HCT116 (cell line): ENCODE measurements at places on chromosomes 5 and 9. TPM values are rescaled to one million over a fixed set of nuclear protein-coding genes. Genes with fewer than 3 reads are reported as not detected.

The PTGES2 gene
- 148 TPM for total RNA-seq

DNA sequence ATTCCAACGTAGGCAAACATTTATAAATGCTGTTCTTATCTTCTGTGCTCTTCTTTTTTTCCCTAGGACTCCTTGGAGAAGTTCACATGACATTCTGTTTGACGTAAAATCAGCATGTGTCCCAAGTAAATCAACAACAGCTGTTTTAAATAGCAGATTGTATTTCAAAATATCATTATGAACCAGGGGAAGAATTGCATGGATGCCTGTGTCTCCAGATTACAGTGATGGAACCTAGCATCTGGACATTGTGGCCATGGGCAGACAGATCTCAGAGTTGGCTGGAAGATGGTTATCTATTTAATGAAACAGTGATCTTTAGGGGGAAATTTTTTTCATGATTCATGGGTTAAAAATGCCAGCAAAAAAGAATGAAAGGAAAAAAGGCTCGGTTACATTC lies 222.0 kb downstream of the MAN2A1 start:
- no peak overlapping the region for H3K27ac ChIP-seq
- DNase-seq = no peak
- no peak overlapping the region for H3K4me3 ChIP-seq

- DNase-seq = no peak
- no peaks in the 10 kb centered on the region for H3K27me3 ChIP-seq
- no peaks in the 10 kb centered on the region for H3K4me1 ChIP-seq
Measured at GRCh38 chr5:10339058-10339811, 14.3 kb upstream of the MARCHF6 start.

DNA sequence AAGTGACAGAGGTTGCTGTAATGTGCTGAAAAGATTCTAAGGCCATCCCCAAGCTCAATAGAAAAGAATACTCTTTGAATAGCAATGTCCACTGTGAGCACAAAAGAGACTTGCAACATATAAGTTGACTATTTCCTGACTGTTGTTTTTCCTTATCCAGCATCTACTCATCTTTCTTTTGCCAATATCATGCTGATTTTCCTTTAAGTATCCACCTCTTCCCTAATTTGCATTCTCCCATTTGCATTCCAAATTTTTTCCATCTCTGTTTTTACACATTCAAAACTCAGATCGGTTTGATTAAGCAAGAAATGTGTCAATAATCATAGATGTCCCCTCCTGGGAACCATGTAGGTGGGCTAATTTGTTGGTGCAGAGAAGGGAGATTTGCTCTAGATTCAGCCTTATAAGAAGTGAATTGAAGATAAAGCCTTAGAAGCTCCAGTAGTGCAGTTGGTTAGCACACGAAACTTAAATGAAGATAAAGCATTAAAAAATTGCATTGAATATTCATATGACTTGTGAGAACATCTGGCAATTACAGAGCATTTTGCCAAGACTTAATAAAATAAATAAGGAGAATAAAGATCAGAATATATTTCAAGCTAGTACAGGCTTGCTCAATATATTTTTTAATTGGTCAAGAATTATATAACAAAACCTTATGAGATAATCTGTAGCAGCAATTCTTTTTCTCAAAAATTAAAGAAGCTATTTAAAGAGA lies 267.6 kb downstream of the TMEM167A start:
- no peaks in the 10 kb centered on the region for H3K4me1 ChIP-seq
- no peak overlapping the region for H3K4me3 ChIP-seq
- H3K27me3 ChIP-seq = no peaks in the 10 kb centered on the region
- H3K27ac ChIP-seq = no peak overlapping the region
- no peak for DNase-seq
- no peaks in the 10 kb centered on the region for H3K36me3 ChIP-seq

DNA sequence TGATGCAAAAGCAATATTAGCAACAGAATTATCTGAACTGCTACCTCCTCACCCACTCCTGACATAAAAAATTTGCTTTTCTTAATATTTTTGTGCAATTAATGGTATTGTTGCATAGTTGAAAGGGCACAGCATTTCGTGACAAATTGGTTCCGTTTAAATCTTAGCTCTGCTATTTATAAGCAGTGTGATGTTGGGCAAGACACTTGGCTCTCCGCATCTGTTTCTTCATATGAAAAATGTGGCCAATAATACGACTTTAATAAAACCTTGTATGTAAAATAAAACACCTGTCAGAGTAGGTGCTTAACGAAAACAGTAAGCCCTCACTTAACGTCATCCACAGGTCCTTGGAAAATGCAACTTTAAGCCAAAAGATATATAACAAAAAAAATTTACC lies 4.2 kb downstream of the TMEM167A start:
- DNase-seq = no peak
- H3K4me1 ChIP-seq = peaks cover 9% of the 10 kb centered on the region
- no peak overlapping the region for H3K4me3 ChIP-seq

- H3K4me1 ChIP-seq = peaks cover 4% of the 10 kb centered on the region; the same call in 1 of the 2 replicates
- H3K27me3 ChIP-seq = no peaks in the 10 kb centered on the region
- no peak overlapping the region for H3K4me3 ChIP-seq
- H3K27ac ChIP-seq = no peak overlapping the region
- DNase-seq = no peak
Measured at GRCh38 chr5:171841984-171842776, 56.6 kb downstream of the SMIM23 start.

The PCDHB15 gene
- 0.07 TPM for total RNA-seq

The C5orf52 gene
- total RNA-seq = not detected

DNA sequence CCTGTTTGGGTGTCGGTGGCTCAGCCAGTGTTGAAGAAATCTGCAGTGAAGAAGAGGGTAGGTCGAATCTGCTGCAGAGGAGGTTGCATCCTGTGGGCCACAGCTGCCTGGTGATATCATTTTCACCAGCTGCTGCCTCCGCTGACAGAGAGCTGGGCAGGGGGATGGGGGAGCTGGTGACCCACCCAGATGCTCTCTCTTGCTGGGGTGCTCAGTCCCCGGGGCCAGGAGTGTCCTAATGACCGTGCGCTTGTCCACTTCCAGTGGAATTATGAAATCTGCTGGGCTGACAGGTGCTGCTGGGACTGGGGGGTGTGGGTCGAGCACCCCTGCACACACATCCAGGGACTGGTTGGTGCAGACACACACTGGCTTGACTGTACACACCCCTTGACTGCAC lies 83.2 kb upstream of the IRX4 start:
- no peaks in the 10 kb centered on the region for H3K4me1 ChIP-seq
- H3K27me3 ChIP-seq = peaks cover 28% of the 10 kb centered on the region
- H3K36me3 ChIP-seq = no peaks in the 10 kb centered on the region
- H3K27ac ChIP-seq = no peak overlapping the region

DNA sequence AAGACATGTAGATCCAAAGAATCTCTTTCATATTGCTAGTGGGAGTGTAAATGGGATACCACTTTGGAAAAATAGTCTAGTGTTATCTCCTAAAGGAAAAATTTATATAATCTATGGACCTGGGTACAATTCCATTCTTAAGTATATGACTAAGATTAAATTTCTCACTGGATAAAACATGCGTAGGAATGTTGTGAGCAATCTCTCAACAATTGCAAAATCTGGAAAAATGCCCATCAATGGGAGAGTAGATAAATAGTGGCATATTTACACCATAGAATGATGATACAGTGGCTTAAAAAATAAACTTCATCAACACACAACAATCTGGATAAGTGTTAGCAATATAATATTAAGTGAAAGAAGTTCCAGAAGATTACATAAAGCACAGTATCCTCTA lies 469.5 kb downstream of the MAN2A1 start:
- no peaks in the 10 kb centered on the region for H3K36me3 ChIP-seq
- DNase-seq = no peak
- H3K4me3 ChIP-seq = no peak overlapping the region
- no peaks in the 10 kb centered on the region for H3K27me3 ChIP-seq

- no peak for DNase-seq
- H3K4me3 ChIP-seq = no peak overlapping the region
- H3K36me3 ChIP-seq = no peaks in the 10 kb centered on the region
- H3K27me3 ChIP-seq = no peaks in the 10 kb centered on the region
- H3K4me1 ChIP-seq = no peaks in the 10 kb centered on the region
- no peak overlapping the region for H3K27ac ChIP-seq
Measured at GRCh38 chr5:50697739-50698138, 31.3 kb downstream of the PARP8 start.

DNA sequence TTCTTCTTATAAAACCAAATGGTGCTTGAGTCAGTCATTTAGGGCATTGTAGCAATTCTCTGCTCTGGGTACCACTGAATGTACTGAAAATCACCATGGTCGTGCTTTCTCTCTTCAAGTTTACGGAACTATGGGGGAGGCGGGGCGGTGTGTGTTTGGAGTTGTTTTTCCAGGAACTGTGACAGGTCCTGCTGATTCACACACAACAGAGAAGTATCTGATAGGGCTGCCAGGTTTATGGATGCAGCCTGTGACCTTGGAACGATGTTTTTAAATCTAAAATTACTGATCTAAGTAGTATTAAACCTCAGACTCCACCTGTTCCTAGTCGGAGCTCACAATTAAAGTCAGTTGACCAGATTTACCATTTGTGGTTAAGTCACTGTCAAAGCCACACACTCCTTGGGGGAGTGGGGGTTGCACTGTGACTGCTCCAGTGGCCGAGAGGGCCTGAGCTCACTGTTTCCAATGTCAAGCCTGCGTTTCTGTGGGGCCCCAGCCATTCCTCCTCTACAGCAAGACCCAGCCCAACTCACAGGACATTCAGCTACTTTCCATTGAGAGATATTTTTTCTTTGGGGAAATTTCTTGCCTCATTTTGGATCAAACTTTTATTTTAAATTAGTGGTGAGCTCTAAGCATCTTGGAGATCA lies 44.4 kb downstream of the GADD45G start:
- H3K36me3 ChIP-seq = no peaks in the 10 kb centered on the region
- H3K4me1 ChIP-seq = no peaks in the 10 kb centered on the region
- peaks cover 17% of the 10 kb centered on the region; the same call in 1 of the 2 replicates for H3K27me3 ChIP-seq
- no peak overlapping the region for H3K27ac ChIP-seq
